Sciatic nerve (tissue), 2 donors: ENCODE measurements at places on chromosomes 5 and 9. TPM values are rescaled to one million over a fixed set of nuclear protein-coding genes. Genes with fewer than 3 reads are reported as not detected.
A peak's percentile ranks its signal among the peaks of the same experiment; 100 is the strongest.

DROSHA gene
- 69.8 TPM for total RNA-seq

SLCO4C1 gene
- 0.36 TPM for total RNA-seq

DNA sequence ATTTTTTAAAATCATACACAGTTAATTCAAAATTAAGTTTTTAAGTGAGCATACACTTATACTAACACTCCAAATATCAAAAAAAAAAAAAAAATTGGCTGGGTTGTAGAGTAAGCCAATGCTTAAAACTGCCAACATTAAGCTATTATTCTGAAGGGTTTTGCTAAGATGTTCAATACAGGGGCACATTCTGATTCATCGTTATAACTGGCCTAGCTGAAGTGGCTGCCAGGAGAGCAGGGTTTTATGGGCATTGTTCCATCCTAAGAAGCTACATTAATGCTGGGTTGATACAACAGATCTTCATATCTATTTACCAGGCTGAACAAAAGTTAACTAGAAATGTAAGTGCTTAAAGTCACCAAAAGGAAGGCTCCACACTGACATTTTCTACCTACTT, 13.4 kb downstream of the ELAVL2 start:
- DNase-seq = no peak

DNA sequence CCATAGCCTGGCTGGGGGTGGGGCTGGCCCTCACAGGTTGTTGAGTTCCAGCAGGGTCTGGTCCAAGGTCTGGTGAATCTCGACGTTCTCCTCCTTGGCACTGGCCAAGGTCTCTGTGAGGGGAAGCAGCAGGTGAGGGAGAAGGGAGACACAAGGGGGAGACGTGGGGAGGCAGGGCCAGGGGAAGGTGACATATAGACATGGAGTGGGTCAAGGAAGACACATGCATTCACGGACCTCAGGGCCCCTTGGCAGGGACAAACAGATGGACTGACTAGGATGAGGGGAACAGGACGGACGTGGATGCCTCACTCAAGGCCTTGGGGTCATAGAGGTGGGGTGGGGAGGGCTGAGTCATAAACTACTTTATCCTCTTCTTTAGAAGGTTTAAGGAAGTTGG, 7.7 kb downstream of the TPM2 start:
- no peak for DNase-seq

DNA sequence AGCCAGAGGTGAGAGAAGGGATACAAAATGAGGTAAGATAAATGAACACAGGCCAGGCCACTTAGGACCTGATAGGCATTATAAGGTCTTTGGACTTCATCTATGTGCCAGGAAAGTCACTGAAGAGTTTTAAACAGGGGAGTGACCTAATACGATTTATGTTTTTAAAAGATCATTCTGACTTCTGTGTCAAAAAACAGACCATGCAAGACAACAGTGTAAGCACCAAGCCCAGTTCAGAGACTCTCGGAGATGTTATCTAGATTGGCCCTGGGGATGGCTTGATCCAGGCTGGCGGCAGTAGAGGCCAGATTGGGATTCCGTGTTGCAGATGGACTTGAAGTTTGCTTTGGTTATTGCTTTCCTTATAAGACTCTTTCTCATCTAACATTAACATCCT, 43.0 kb upstream of the DPYSL3 start:
- no peak for DNase-seq

DNA sequence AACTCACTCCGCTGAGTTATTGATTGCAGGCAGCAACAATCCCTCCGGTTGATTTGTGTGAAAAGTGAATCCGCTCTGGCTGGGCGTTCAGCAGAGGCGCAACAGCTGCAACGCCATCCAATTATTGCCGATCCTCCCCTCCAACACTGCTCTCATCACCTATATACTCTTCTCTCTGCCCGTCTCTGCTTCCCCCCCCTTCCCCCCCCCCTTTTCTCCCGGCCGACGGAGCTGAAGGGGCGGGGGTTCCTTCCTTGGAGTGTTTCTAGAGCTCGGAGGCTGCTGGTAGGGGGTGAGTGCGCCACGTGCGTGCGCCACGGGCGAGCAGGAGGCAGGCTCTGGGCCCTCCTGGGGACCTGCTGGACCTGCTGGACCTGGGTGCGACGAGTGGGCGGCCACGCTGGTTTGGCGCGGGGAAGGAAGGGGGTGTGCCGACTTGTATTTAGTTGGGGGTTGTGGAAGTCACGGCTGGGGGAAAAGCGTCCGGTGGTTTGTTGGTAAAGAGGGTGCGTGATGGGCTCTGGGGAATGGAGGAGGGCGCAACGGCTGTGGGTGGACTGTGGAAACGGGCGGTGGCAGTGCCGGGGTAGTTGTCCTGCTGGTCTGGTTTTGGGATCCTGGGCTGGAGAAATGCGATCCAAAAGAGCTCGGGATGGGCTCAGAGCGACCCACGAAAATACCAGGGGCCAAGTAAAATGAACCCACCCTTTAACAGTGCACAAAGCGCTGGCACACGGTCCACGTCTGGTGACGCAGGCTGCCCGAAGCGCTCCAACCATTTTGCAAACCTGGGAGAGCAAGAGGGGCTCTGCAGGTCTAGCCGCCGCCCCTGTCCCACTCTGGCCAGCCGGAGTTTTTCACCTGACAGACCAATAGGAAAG, 6.4 kb upstream of the MEF2C start:
- peak; percentile 72 for DNase-seq
